ENCODE measurements at places on chromosomes 2 and 18.

DNA sequence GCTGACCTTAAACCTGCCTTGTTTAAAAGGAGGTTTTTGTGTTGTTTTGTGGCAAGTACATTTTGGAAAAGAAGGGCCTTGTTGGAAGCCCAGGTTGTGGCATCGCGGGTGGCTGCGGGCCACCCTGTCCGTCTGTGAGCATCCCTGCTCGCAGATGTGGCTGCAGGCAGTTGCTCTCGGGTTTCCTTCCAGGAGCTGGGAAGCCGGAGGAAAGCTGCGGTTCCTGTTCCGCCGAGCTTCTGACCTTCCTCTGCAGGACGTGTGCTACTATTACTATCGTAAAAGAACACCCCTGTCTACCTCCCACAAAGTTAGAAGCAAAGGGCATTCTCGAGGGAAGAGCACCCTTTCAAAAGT lies 766 bp downstream of the MFF start:
- no peak for DNase-seq

GRCh38 chr2:212845941-212846340 lies 305.5 kb downstream of the IKZF2 start:
- no peak for DNase-seq

DNA sequence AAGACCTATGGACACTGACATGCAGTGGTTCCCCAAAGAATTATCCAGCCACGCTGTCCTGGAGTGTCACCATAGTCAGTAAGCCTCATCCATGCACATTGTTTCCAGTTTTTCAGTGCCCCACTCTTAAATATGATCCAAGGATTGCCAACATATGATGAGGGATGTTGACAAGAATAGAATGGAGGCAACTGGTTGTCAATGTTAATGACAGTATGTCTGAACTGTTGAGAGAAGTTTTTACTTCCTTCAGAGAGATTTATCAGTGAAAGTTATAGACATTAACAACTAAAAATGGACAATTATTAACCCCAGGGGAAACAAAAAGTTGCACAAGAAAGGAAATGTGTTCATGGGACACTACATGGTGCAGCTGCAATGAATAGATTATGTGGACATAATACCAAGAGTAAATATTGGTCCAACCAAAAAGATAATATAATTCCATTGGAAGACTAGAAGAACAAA lies 69.9 kb downstream of the CYP26B1 start:
- no peak for DNase-seq

GRCh38 chr2:234305846-234306245 lies 191.0 kb downstream of the ARL4C start:
- no peak for DNase-seq

- no peak for DNase-seq
These were observed 9.6 kb downstream of the HOXD8 start for GRCh38 chr2:176138923-176139660.

DNA sequence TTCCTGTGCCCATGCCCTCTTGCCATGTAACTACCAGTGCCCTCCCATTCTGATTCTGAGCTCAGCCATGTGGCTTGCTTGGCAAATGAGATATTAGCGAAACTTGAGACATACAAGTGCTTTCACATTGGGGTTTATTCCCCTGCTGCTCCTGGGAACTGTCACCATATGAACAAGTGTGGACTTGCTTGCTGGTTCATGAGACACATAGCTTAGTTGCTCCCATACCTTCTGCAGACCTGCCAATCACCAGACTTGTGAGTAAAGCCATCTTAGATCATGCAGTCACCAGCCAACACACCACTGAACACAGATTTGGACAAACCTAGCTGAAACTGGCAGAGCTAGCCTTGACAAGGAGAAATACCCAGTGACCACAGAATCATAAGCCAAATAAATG lies 155.1 kb downstream of the SS18 start:
- no peak for DNase-seq

DNA sequence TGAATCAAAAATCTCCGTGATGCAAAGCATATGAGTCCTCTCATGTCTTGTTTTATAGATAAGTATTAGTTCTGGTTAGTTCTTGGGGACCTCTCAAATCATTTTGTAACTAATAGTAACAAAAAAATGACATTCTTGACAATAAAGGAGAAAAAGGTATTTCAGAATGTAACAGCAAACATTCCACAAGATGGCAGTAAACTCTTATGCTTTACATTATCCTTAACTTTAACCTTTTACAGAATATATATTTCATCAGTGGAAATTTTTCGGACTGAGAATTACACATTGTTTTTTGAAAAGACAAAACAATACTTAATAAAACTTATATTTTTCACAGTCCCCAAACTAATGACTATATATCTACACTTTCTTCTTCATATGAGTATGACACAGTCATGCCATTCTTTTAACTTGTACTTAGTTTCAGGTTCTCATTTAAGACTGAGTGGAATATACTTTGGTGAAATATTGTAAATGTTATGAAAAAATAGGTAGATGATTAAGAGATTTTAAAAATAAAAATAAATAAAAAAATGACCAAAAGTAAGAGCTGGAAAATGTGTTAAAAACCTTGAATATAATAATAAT lies 142.9 kb upstream of the NXPH2 start:
- DNase-seq = peak; percentile 41

DNA sequence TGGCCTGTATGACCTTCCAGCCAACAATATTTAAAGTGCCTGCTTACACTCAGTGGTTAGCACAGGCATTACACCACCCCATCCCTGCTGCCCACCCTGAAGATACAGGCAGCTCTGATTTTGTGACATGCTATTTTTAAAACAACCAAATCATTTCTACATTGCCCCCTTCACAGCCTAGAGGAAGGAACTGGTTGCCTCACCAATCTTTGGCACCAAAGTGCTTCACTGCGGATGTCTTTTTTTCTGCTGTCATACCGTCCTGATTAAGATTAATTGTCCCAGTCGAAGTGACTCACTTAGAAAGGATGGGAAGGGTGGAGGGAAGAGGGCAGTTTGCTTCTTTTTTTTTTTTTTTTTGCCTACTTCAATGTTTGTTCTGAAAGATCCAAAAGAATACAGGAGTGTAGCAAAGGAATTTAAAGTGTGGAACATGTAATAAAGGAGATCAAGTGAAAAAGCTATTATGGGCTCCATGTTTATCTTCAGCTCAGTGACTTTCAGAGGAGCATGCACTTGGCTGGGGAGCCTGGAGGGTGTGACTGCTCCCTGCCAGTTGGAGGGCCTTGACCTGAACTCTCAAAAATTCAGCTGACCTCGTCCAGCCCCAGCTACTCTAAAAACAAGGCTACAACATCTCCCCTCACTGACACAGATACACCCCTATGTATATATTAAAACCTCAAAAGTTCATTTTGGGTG lies 501.1 kb upstream of the TNP1 start:
- no peak for DNase-seq

- DNase-seq = no peak
These were observed 1.7 kb upstream of the PPP4R1 start for GRCh38 chr18:9616049-9616448.

- no peak for DNase-seq
These were observed 55.0 kb downstream of the KLF7 start for GRCh38 chr2:207110715-207111114.

DNA sequence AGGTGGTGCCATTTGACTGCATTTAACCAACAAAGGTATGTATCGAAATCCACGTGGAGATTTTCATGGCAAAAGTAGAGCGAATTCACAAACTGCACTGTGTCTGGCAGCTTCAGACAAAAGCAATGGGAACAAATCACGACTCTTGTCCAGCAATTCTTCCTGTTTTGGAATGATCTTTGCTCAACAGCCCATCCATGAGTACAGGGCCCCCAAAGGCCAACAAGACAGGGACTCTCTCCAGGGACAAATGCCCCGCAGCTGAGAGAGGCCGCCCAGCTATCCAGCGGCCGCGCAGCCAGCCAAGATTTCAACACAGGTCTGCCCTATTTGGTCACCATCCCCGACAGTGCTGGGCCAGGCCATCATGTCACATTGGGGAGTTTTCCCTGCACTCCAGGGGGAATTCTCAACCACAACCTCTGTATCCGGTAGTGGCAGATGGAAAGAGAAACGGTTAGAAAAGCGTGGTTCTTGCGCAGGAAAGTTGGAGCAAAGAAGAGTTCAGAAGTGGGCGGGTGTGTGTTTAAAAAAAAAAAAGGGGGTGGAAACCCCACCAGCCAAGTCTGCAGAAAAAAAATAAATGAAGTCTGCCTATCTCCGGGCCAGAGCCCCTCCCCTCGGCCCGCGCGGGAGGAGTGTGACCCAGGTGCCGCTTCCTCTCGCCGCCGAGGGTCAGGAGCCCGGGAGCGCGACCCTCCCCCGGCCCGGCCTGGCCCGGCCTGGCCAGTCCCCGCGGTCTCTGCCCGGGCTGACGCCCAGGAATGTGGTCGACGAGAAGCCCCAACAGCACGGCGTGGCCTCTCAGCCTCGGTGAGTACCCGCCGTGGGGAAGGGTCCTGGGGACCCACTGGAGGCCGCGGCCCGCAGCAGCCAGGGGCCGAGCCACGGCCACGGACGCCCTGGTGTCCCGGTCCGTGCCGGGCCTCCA lies at the start of gene GYPC:
Gene GYPC (plus strand): TSS at position 659 of the 931 bp plus-strand sequence. CDS start 106 bp downstream, at position 765.
- no peak for DNase-seq

- no peak for DNase-seq
These were observed 32.7 kb upstream of the CCDC68 start for GRCh38 chr18:54991981-54992380.

DNA sequence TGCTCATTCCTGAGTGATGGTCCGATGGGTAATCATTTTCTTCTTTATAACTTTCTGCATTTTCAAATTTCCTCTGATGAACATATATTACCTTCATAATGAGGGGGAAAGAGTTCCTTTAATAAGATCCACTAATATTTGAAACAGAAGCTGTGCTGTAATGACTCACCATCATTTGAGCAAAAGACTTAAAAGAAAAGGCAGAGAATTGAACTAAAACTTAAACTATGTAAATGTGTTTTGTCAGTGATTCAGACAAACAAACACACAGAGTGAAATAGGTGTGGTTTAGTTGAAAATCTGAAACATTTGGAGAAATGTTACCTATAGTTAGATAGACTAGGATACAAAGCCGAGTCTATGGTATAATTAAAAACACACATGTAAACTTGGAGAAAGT lies 209.6 kb downstream of the STK39 start:
- no peak for DNase-seq

GRCh38 chr18:34864836-34865497 lies 154.9 kb downstream of the DTNA start:
- no peak for DNase-seq

GRCh38 chr2:135905679-135906078 lies 29.4 kb upstream of the MCM6 start:
- DNase-seq = no peak
